HepG2 (cell line): ENCODE measurements at places on chromosomes 4 and X.
A peak's percentile ranks its signal among the peaks of the same experiment; 100 is the strongest.

GRCh38 chrX:118495958-118496762, 545 bp downstream of the DOCK11 start:
- no peak for DNase-seq

- DNase-seq = no peak
Measured at GRCh38 chr4:17665346-17665745, 50.9 kb downstream of the MED28 start.

GRCh38 chrX:17154001-17154400, 207.5 kb downstream of the REPS2 start:
- no peak for DNase-seq

GRCh38 chr4:184024637-184025036, 119.5 kb downstream of the STOX2 start:
- no peak for DNase-seq

DNA sequence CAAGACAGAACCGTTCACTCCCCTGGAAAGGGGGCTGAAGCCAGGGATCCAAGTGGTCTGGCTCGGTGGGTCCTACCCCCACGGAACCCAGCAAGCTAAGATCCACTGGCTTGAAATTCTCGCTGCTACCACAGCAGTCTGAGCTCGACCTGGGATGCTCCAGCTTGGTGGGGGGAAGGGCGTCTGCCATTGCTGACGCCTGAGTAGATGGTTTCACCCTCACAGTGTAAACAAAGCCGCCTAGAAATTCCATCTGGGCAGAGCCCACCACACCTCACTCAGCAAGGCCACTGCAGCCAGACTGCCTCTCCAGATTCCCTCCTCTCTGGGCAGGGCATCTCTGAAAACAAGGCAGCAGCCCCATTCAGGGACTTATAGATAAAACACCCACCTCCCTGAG, 13.4 kb upstream of the PBDC1 start:
- DNase-seq = no peak

DNA sequence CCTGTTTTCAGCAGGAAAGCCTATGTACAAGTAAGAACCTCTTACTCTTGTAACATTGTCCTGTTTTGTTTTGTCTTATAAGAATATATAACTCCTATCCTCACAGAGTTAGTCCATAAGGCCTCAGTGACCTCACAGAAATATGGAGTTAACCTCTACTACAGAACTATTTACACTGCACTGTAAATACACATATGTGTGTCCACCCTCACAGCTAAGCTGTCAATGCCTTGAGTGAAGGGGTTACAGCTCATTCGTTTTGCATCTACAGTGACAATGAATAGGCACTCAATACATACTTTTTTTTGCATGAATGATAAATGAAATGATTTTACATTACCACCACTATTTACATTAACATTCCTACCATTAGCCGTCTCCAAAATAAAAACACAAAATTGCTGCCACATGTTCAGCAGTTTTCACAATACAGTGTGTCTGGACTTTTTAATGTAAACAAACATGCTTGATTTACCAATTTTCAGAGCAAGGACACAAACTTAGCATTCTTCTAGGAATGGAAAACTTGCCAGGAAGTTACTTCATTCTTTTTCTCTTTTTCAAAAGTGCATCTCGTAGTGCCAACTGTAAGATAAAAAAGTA, 9.5 kb upstream of the NAAA start:
- DNase-seq = no peak

- DNase-seq = no peak
Measured at GRCh38 chrX:108735091-108735678, 1.2 kb downstream of the IRS4 start.

DNA sequence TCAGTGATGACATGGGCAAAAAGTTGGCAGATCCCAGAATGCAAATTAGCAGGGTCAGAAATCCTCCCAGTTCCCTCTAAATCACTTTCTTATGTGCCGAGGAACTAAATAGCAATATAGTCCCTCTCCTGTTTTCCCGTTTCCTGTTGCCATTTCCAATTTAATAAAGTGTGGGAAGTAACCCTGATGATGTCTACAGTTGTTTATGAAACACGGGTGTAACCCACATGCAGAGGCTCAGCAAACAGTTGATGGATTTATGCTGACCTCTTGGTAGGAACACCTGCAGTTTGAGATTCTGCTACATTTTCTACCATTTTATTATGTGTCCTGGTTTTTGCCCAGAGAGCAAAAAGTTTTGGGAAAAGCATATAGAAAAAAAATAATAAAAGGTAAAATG, 56.7 kb downstream of the FGFBP1 start:
- DNase-seq = no peak

DNA sequence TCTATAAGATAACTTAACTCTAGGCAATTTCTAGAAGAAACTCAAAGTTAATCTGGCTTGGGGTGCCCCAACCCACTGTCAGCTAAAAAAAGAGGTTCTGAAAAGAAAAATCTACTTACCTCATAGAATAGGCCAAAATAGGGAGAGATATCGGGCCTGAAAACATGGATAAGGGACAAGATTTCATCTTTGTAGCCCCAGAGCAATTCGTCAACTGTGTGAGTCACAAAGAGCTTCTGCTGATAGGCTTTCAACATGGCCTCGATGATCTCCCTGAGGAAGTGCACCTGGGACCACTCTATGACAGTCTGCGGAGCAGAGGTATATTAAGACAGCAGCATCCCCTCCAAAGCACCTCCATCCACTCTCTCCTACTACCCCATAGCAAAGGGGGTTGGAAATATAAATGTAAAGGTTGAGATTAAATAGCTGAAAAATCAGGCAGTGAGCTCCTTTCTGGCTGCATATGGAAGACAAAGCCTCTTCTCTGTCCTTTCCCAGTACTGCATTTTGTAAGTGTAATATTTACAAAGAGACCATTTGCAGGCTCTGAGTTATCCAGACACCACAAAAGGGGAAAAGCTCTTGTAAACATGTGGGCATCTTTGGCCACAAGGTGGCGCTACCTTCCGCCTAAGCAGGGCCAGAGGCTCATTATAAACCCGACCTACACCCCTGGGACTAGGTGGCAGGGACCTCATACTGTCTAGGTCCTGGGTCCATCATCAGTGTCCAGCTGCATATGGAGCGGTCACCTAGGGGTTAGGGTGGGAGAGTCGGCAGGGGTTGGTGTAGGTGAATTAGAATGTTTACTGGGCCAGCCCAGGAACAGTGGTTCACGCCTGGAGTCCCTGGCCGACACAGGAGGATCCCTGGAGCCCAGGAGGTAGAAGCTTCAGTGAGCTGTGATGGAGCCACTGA, 31.5 kb upstream of the NUP54 start:
- DNase-seq = peak; percentile 70

DNA sequence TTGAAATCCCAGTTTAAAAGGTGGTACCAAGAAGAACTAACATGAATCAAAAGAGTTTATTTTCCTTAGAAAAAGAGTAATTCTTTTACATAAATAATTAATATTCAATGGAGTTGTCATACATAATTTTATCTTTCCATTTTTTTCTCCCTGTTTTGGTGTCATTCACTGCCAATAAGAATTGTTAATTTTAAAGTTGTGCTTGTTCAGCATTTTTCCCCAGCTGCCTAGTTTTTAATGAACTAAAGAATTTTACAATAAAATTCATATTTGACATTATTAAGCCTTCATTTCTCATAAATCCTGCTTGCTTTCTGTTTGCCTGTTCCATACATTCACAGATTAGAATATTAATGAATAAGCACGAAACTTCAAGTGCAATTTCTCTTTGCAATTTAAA, 393.6 kb downstream of the GRXCR1 start:
- no peak for DNase-seq

- no peak for DNase-seq
Measured at GRCh38 chr4:168362025-168362401, 43.5 kb upstream of the DDX60 start.

GRCh38 chr4:134906404-134907023, 704.9 kb upstream of the PABPC4L start:
- no peak for DNase-seq

GRCh38 chr4:21470535-21470934, 478.0 kb downstream of the KCNIP4 start:
- DNase-seq = no peak

DNA sequence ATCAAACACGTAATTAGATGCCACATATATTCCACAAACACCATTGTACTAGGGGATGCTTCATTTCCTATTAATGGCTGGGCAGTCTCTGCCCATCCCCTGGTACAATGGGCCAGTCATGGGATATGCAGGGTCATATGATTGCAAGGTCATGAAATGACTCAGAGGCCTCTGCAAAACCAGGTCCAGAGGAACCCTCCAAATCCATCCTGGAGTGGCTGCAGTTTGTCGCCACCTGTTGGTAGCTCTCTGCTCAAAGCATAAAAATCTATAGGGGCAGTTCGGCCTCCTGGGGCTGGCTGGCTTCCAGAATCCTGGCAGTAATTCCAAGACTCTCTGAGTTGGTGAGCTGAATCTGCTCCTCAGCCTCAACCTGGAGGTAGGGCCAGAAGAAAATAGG, 22.9 kb upstream of the PUDP start:
- DNase-seq = peak; percentile 29

GRCh38 chrX:38214551-38215531, 5.8 kb downstream of the SRPX start:
- no peak for DNase-seq

- no peak for DNase-seq
Measured at GRCh38 chrX:133983256-133983973, 2.0 kb downstream of the GPC3 start.

DNA sequence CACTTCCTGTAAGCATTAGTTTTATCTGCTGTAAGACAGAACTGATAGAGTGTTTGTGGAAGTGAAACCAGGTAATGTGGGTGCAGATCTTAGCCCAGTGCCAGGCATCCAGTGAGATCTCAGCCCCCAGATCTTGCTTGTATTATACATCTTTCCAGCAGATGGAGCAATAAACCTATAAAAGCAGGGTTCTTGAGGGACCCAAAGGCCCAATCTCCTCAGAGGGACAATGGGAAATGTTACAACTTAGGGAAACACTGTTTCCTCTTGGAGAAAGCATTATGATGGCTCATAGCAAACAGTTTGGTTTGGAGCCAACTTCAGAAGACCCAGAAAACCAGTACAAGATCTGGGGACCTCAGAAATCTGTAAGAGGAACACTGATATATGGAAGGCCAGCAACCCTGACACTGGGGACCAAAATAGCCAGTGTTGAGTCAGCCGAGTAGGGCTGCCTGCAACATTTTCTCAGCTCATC, 206.3 kb downstream of the SLC7A11 start:
- peak; percentile 52 for DNase-seq
